ENCODE measurements at places on chromosomes 1 and 21.

GRCh38 chr1:155794605-155795245 lies 62.3 kb downstream of the GON4L start:
- DNase-seq: no peak

GRCh38 chr1:33985656-33986055 lies 121.8 kb downstream of the HMGB4 start:
- no peak for DNase-seq

DNA sequence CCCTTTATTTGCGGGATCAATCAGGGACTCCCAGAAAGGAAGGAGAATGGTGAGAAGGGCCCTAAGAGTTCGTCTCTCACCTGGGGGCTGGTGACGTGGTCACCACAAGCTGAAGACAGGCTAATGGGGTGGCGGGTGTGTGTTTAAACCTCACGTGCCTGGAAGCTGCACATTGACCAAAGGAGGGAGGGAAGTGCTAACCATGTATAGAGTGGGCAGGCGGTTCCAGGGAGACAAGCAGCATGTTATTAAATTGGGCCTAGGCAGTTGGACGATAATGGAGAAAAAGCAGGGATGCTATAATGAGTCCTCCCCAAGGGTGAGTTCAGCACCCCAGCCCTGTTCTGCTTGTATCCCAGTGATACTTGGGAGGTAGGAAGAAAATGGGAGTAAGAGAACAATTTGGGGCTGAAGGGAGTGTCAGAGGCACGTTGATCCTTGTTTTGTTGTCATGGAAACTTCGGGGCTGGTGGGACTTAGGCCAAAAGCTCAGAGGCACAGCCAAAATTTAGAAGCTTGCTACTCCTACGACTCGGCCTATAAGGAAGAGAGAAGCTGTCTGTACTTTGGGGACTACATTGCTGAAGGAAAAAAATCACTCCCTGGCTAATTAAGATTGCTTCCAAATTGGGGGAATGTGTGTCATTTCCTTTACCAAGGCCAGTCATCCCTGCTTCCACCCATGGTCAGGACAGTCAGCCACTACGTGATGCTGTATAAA lies 33.2 kb upstream of the EPHA8 start:
- DNase-seq: peak; percentile 16

DNA sequence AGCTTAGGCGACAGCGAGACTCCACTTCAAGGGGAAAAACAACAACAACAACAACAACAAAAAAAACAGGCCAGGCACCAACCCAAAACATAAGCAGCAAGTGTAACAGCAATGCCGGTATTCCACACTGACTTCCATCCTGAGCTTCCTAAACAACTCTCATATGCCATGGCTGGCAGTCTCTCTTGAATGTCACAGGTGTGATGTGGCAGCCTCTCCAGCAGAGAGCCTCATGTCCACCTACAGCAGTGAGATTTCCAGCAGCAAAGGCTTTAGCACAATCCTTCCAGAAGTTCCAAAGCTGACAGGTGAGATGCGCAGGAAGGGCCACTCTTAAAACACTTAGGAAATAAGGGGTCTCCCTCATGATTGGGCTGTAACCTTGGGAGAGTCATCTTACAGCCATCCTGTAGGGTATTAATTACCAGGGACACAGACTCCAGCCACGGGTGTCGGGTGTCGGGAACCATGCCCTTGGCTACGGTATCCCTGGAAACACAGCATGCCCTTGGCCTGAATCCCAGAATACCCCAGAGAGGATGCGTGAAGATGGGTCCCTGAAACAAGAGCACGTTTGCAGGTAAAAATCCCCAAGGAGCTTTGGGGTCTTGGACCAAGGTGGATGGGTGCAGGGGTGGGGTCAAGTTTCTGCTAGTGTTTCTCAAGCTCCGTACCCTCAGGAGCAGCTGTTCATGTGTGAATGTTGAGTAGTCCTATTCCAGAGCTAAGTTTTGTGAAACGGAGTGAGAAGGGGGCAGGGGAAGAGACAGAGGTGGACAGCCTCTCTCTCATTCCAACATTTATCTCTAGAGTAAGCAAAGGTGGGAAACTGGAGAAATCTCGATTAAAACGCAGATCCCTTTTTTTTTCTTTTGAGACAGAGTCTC lies 31.4 kb downstream of the CLSTN1 start:
- no peak for DNase-seq

DNA sequence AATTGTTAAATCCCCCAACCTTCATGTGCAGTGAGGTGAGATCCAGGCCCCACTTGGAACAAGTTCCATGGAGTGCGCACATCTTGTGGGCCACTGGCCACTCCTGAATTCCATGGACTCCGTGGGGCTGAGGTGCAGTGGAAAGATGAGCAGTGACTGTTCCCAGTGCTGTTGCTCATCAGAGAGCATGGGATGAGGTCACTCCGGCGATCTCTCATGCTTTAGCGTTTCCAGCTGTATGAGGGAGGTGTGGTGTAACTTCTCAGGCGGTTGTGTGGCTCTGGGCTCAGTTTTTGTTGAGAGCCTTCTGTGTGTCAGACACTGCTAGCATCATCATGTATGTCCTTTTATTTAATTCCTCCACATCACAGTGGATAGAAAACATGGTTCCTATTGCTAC lies 96.2 kb downstream of the GALNT2 start:
- no peak for DNase-seq

- DNase-seq: no peak
Observed at GRCh38 chr1:43708002-43708410, 670 bp downstream of the ST3GAL3 start.

- no peak for DNase-seq
Observed at GRCh38 chr1:119646521-119647227, 1.4 kb downstream of the ZNF697 start.

- no peak for DNase-seq
Observed at GRCh38 chr1:83967336-83967735, 31.6 kb downstream of the TTLL7 start.

- no peak for DNase-seq
Observed at GRCh38 chr1:192984080-192984479, 75.1 kb downstream of the UCHL5 start.

GRCh38 chr1:227792216-227793078 lies 23.0 kb upstream of the PRSS38 start:
- peak; percentile 61 for DNase-seq

DNA sequence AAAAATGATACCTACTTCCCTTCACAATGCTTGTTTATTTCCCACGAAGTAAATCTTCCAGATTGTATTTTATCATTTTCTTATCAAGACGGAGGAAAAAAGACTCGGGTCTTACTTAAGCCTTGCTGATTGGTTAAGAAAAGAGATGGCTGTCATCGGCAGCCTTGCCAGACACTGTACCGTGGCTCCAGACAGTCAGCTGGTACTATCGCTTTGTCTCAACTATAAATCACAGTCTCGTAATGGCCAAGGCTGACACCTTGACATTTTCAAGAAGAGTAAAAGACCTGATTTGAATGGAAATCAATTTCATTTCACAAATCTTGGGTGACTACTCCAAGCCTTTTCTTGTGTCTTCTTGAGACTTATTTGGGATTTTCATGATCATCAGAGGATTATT lies 868.0 kb downstream of the USP25 start:
- DNase-seq: no peak

DNA sequence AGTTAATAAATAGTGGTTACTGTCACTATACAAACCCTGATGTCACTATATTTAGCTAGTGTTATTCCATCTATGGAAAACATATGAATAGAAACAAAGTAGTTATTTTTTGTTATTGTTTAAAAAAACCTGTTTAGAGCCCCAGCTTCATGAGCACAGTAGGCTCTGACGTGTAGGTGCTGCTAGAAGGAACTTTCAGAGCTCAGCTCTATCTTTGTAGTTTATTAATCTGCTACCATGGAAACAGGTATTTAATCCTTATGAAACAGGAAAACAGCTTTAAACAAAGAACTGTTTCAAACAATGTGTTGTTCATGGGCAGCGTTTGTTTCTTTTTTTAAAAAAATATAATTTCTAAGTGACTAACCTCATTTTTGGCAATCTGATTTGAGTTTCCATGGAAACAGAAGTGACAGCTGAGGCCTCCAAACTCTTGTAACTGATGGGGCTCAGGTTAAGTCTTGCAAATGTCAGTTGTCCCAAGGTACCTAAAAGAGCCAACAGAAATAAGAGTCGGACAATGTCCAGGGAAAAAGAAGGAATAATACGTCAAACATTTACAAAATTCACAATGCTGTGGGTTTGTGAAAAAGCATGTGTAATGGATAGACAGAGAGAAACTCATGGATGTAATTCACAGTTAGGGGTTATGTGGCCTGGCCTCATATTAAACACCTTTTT lies 162.0 kb upstream of the C21orf91 start:
- no peak for DNase-seq

GRCh38 chr1:203169770-203170520 lies 5.7 kb downstream of the MYBPH start:
- peak; percentile 31 for DNase-seq

GRCh38 chr1:207868251-207868773 lies 42.6 kb downstream of the CD34 start:
- peak; percentile 76 for DNase-seq

DNA sequence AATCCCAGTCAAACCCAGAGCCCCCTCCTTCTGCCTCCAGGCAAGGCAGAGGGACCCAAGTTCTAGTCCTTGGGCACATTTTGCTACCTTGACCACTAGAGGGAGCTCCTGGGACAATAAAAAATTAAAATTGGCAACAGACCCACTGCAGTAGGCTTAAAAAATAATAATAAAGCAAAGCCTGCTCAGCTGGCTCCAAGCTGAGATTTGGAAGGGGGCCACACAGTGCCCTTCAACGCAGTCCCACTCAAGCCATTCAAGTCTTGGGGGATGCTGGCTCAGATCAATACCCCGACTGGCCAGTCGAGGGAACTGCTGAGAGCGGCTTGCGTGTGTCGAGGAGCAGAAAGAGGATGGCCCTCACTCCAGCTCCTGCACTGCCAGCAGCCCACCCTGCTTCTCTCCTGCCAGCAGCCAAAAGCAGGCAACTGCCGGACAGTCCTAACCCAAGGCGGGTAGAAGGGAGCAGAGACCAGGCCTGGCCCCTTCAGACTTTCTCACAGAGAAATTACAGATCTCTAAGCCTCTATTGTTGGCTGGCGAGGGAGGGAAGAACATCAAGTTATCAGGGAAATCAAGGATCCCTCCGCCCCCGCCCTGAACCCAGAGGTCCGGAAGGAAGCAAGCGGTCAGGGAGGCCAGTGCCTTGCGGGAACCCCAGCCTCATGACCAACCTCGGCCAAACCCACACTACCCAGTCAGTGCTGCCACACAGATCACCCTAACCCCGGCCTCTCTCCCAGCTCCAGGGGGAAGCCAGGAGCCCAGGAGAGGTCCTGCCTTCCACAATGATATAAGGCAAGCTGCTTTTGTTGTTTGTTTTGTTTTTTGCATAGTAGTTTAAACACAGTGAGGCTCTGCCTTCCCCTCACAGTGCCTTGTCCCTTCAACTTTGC lies 4.9 kb upstream of the ALDH4A1 start:
- DNase-seq: peak; percentile 80

- DNase-seq: no peak
Observed at GRCh38 chr1:162674034-162674608, 41.9 kb downstream of the DDR2 start.

DNA sequence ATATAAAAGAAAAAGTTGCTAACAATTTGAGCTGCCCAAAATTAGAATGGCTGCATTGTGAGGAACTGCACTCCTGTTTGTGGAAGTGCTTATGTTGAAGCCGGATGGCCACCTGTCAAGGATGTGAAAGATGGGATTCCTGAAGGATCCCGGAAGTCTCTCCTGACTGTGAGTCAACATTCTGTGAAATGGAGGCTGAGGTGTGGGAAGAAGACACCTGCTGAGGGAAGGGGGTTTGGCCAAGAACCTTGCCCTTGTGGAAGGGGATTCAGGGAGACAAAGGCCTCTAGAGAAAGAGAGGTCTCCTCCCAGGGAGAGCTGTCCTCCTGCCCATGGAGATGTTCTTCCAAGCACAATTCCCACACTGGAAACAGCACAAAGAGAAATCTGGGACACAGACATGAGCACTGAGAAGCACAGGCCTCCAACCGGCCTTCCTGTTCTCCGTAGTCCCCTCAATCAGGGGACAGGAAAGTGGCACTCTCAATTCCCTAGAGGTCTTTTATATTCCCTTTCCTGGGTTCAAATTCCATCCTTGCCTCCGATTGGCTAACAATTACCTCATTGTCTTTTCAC lies 70.5 kb downstream of the CD2 start:
- DNase-seq: no peak

- DNase-seq: no peak
Observed at GRCh38 chr21:44329971-44330681, 9.1 kb downstream of the CFAP410 start.

- no peak for DNase-seq
Observed at GRCh38 chr1:157961805-157962762, 31.4 kb upstream of the KIRREL1 start.

DNA sequence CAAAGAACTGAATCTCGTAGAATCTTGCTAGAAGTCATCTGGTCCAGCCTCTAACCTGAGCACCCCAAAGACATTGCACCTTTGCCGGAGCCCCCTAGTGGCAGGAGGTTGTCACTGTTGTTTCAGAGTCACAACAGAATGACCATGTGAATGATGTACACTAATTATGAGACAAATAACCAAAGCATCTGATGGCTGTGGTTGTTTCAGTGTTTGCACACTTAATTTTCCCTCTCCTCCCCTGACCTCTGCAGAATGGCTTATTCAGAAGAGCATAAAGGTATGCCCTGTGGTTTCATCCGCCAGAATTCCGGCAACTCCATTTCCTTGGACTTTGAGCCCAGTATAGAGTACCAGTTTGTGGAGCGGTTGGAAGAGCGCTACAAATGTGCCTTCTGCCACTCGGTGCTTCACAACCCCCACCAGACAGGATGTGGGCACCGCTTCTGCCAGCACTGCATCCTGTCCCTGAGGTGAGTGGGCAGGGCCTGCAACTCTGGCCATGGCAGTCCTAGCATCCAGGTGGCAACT lies 26.4 kb downstream of the TRAF5 start:
- peak; percentile 86 for DNase-seq

GRCh38 chr1:183092350-183092749 lies 69.1 kb downstream of the LAMC1 start:
- no peak for DNase-seq

DNA sequence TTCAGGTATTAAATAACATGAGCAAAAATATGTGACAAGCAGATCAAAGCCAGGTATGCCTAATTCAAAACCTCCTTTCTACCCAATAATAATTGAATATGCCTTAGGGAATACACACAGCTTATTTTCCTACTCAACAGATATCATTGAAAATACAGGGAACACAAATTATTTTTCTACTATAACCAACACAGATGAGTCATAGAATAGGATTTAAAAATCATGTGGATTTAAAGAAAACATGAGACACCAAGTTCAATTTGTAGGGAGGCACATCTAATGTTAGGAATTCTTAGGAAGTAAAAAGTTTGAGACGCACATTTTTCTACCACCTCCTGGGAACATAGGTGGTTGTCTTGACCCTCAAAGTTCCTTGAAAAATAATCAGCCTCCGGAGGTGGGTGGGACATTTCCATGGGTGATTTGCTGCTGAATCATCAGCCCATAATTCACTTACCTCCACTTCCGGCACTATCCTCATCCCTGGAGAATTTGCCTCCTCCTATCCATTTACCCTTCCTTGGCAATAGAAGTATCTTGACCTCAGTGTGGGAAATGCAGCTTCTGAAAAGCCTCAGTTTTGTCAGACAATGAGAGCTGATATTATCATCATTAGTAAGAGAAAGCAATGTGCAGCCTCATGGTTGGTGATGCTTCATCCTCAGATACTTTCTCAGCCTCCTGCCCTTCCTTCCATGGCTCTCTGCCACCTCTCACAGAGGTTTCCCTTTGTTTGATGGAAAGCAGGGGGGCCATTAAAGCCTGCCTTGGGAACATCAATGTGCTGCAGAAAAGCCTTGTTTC lies 33.5 kb upstream of the RGS4 start:
- DNase-seq: no peak

GRCh38 chr1:33358795-33359503 lies 38.1 kb upstream of the A3GALT2 start:
- no peak for DNase-seq

- DNase-seq: no peak
Observed at GRCh38 chr1:68301471-68302001, 69.2 kb upstream of the WLS start.
